ENCODE measurements at places on chromosomes 16 and 17.

- no peak for DNase-seq
Measured at GRCh38 chr16:67667453-67667816, 821 bp downstream of the C16orf86 start.

GRCh38 chr17:81261096-81261495 lies 22.0 kb downstream of the NDUFAF8 start:
- DNase-seq, result no peak

DNA sequence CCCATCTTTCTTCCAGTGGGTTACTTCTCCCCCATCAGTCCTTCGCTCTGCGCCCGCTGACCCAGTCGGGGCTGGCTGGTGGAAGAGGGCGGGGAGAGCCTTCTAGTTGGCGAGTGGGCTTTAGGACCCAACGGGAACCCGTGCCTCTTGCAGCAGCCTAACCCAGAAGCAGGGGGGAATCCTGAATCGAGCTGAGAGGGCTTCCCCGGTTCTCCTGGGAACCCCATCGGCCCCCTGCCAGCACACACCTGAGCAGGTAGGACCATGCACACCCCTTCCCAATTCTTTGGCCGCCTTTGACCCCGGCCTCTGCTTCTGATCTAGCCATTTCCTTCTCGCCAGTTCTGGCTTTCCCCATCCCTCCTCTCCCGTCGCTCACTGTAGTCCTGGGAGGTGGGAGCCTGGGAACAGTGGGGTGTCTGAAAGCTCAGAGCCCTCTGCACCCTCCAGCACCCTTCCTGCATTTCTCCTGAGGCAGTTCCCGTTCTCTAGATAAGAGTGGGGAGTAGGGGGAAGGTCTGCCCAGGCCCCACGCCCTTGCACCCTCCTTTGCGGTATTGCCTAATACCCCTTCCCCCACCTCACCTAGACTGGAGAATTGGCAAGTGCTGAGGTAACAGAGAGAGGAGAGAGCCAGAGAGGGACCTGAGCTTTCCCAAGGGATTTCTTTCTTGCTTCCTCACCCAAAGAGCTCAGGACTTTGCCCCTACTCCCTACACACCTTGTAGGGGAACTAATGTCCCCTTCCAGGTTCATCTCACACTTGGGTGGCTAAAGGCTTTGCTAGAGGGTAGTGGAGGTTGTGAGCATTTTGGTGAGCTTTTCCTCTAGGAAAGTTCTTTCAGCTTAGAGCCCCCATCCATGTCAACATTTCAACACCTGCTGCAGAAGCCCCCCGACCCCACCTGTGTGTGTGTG lies at the start of gene RARA:
RARA (plus strand) TSS at position 150 of the 918 bp plus-strand sequence. CDS start 22,039 bp downstream, outside the sequence.
- no peak for DNase-seq

DNA sequence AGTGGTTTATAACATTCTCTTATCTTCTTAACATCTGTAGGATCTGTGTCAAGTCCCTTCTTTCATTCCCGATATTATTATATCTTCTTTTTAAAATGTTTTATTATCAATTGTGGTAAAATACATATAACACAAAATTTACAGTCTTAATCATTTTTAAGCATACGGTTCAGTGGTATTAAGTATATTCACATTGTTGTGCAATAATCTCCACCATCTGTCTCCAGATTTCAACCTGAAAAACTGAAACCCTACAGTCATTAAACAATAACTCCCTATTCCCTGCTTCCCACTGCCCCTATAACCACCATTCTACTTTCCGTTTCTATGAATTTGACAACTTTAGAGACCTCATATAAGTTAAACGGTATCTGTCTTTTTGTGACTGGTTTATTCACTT lies 45.5 kb downstream of the CEP112 start:
- no peak for DNase-seq

GRCh38 chr16:81520560-81521135 lies 76.0 kb downstream of the CMIP start:
- DNase-seq, result no peak

- no peak for DNase-seq
Measured at GRCh38 chr17:73430165-73430680, 118.4 kb upstream of the CDC42EP4 start.

GRCh38 chr16:2143878-2144485 lies 4.4 kb upstream of the RAB26 start:
- DNase-seq, result no peak

DNA sequence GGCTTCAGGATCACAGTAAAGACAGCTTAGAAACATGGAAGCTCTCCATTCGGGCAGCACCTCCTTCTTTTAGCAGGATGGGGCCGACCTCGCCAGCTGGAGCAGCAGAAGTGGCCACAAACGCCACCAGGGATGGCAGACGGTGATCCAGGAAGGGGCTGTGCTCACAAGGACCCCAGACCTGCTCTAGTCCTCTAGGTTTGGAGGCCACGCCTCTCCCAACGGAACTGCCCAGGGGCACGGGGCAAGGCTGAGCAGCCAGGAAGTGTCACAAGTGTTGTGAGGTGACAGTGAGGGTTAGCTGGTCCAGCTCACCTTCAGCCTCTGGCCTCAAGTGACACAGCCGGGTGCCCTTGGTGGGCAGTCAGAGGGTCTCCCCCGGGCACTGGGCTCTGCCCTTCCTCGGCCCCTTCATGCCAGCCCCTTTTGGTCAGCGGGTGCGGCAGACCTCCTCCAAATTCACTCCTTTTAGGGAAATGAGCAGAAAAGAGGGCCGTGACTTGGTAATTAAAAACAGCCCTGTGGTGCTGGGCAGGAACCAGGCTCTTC lies 20.4 kb downstream of the CEP295NL start:
- no peak for DNase-seq

DNA sequence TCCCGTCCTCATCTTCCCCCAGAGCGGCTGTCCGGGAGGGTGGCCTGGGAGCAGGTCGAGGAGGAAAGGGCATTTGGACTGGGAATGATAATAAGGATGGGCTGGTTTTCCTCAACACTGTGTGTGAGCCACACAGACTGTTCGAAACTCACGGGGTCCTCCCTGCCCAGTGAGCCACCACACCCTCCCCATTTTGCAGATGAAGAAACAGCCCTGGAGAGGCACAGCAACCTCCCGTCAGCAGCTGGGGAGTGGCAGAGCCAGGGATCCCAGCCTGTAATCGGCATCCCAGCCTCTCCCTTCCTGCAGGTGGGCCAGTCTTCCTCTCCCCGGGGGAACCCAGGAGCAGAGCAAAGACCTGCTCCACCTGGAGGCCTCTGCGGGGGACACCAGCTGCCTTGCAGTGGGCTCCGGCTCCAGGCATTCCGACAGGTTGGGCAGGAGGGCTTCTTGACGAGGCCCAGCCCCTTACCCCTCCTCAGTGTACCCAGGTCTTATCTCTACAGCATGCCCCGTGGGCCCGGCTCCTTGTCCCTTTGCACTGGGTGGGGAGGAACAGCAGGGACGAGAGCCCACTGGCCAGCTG lies 23.8 kb downstream of the ENGASE start:
- no peak for DNase-seq

GRCh38 chr17:13728781-13729180 lies 127.1 kb upstream of the HS3ST3A1 start:
- no peak for DNase-seq

DNA sequence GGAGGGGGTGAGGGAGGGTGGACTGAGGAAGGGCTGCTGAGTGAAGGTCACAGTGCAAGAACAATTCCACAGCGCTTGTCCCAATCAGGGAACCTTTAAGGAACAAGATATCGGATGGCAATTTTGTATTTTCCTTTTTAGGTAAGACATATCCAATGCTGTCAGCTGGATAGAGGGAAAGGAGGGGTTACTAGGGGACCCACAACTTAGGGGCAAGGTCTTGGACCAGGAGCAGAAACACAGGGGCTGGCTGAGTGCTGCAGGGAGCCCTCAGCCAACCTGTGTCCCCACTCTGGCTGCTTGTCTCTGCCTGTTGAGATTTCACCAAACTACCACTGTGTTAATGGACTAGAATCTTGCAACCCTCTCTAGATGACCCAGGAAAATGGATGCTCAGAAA lies 47.6 kb downstream of the AKAP1 start:
- DNase-seq, result no peak

DNA sequence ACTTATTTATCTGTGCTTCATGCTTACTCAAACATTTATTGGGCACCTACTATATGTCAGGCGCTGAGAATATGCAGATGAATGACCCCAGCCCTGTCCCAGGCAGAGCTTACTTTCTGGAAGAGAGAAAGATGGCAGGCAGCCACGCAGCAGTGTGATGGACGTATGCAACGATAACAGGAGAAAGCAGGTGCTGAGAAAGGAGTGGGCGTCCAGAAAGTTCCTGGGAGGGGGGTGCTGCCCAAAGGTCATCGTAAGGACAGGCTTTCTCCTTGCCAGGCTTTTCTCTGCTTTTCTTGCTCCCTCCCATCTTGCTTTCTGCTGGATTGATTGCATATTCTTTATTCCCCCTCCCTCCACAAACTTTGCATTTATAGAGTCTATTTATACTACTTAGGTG lies 124.5 kb downstream of the GAS7 start:
- DNase-seq, result no peak

GRCh38 chr16:13207151-13207550 lies 305.8 kb downstream of the SHISA9 start:
- no peak for DNase-seq

DNA sequence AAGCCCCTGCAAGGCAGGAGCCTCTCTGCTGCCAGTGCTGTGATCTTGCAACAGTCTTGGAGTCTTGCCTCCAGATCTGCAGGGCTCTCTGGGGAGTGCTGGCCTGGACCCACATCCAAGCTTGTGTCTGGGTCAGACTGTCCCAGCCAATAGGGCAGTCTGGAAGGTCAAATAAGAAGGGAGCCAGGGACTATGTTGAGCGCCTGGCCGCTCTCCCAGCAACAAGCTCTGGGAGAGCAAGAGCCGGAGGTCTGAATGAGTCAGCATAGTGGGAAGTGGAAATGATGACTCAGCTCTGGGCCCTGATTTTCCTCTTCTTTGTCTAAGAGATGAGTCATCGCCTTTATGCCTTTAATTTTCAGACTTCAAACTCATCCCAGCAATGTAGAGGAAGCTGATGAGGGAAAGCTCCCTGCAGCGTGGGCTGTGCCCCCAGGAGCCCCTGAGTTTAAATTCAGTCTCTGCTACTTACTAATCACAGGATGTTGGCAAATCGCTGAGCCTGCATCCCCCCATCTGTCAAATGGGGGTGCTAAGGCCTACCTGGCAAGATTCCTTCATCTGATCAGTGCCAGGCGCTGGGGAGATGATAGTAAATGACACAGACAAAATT lies 43.6 kb upstream of the HAPSTR1 start:
- DNase-seq, result no peak

DNA sequence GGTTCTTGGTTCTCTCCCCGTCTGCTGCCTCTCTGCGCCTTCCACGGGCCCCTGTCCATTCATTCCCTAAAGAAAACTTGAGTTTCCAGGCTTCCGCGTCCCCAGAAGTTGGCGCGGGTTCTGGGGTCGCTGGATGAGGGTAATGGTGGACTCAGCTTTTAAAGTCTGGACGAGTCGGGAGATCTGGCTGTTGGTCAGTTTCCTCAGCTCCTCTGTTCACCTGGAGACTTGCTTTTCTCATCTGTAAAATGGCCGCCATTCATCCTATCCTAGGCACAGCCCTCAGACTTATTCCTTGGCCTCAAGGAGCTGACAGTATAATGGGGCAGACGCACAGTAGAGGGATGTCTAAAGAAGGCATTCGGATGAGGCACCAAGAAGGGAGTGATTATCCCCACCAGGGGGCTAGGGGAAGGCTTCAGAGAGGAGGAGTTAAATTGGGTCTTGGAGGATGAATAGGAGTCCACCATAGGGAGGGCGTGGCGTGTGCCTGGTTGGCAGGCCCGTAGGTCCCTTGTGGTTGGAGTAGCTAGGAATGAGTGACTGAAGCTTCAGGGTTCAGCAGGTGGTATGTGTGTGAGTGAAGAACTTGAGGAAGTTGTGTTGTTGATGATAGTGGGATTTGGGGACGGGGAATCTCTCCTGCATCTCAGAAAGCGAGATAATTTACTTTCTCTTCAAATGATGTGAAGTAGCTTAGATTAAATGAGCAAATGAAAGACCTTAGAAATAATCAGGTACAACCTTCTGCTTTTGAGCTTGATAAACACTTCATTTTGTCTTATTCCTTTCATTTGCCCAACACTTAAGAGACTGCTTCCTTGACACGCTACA lies 652 bp downstream of the VPS35L start:
- DNase-seq, result no peak

DNA sequence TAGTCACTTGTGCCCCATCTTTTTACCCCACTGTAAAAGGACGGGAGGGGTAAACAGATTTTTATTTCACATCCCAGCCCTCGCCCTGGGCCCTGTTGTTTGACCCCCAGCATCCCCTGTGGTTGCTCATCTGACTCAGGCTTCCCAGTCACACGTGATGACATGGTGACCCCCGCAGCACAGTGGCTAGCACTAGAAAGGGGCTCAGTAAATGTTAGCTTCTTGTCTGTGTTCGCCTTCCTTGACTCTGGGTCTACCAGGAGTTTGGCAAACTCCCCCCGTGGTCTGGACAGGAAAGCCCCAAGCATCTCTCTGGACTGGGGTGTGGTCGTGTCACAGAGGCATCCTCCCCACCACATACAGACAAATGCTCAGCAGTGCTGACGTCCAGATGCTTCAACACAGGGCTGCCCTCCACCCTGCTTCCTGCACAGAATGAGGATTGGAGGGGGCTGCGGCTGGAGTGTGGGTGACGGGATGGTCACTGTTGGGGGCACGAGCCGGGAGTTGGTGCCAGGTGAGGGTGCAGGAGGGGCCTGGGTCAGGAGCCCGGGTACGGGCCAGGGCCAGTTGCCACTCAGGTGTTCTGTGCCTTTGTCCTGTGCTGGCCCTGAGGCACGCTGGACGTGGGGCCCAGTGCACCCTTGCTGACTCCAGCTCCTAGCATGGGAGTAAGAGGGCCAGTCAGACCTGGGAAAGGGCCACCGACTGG lies 69.1 kb downstream of the METRNL start:
- no peak for DNase-seq

DNA sequence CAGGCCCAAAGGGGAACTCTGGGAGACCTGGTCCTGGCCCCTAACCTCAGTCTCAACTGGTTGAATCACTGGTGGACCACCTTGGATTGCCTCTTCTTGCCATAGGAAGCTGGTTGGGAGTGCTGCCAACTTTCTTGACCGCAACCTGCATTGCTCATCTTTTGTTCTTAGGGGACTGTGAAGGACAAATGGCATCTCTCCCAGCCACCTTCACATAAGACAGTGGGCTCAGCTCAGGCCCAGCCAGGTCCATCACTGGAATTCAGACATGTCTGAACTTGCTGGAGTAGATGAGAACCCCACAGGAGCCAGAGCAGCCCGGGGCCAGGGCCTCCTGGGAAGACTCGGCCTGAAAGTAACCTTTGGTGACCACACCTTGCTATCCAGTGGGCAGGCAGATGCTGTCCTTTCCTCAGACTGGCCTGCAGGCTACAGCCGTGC lies 18.8 kb downstream of the ADORA2B start:
- no peak for DNase-seq

DNA sequence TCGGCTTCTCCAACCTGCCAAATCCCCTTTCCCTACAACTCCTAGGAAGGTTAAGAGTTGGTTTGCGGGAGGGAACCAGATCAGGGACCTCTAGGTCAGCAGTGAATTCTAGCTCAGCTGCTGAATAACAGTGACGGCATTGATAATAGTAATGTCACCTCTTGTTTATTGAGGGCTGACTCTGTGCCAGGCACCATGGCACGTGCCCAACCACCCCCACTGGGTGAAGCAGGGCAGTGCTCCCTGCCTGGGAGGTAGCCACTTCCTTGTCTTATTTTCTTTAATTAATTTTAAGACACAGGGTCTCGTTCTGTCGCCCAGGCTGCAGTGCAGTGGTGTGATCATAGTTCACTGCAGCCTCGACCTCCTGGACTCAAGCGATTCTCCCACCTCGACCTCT lies 5.5 kb upstream of the PPL start:
- DNase-seq, result no peak

- DNase-seq, result no peak
Measured at GRCh38 chr17:2716649-2717048, 5.1 kb upstream of the CLUH start.

All from activated naive CD4-positive, alpha-beta T cell (primary cell).